ENCODE measurements at places on chromosomes 1 and 21. TPM values are rescaled to one million over a fixed set of nuclear protein-coding genes. Genes with fewer than 3 reads are reported as not detected.

The LY9 gene
- 0.89 TPM for total RNA-seq

The CR1L gene
- total RNA-seq, result 1.6 TPM

The CDC7 gene
- 10.1 TPM for total RNA-seq

The LRRC3 gene
- total RNA-seq, result 1.7 TPM

The SPATA21 gene
- not detected for total RNA-seq

The MACO1 gene
- total RNA-seq, result 13.1 TPM

The ADCY10 gene
- 0.20 TPM for total RNA-seq

The ANGPTL3 gene
- total RNA-seq, result not detected

The TSTD1 gene
- total RNA-seq, result 29.3 TPM

The PTPN22 gene
- total RNA-seq, result 2.6 TPM

The ITGB2 gene
- 22.5 TPM for total RNA-seq

The PTGER3 gene
- total RNA-seq, result 18.2 TPM

The MROH9 gene
- 0.10 TPM for total RNA-seq

The KCNE2 gene
- total RNA-seq, result 0.69 TPM

The HES3 gene
- total RNA-seq, result not detected

The IFNLR1 gene
- total RNA-seq, result 3.4 TPM

The PRELP gene
- total RNA-seq, result 5.5 TPM

The CLEC20A gene
- total RNA-seq, result not detected

The MFN2 gene
- total RNA-seq, result 30.7 TPM

The FAM163A gene
- total RNA-seq, result 0.10 TPM

The ZCCHC17 gene
- 15.7 TPM for total RNA-seq

The C2CD2 gene
- 17.1 TPM for total RNA-seq

The NUDT4B gene
- 3.2 TPM for total RNA-seq

The FAM131C gene
- total RNA-seq, result not detected

The OPRD1 gene
- total RNA-seq, result 0.20 TPM

The DPM3 gene
- total RNA-seq, result 10.0 TPM

The EFCAB7 gene
- 13.5 TPM for total RNA-seq

The SELL gene
- 12.3 TPM for total RNA-seq

The KLHDC9 gene
- total RNA-seq, result not detected

The MNDA gene
- total RNA-seq, result 26.3 TPM

The MFAP2 gene
- total RNA-seq, result 38.3 TPM

The SPATA45 gene
- total RNA-seq, result 0.89 TPM

The AKR7A3 gene
- 0.39 TPM for total RNA-seq

The GPR25 gene
- not detected for total RNA-seq
